ENCODE measurements at places on chromosomes 16 and 17. TPM values are rescaled to one million over a fixed set of nuclear protein-coding genes. Genes with fewer than 3 reads are reported as not detected.

Gene KRT28
- total RNA-seq: not detected

Gene EFCAB5
- 1.1 TPM for total RNA-seq

DNA sequence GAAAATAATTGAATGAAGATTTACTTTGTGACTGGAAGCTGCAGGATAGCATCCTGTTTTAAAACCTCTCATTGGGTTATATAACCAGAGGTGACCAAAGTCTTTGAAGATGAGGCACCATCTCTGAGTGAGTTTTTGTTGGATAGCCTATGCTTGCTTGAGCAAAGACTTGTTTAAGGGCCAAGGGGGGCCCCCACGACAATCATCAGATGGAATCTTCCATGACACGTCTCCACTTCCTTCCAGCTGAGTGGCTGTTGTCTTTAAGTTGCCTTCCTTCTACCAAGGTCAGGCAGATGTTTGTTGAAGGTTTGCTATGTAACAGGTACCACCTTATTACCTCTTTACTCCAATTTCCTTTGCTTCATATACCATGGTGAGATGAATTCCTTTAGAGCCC is 188.8 kb downstream of the PRKCA start:
- peak; percentile 41 for DNase-seq

Gene E4F1
- 24.1 TPM for total RNA-seq

Gene TBC1D3G
- not detected for total RNA-seq

Gene VWA3A
- 0.22 TPM for total RNA-seq

DNA sequence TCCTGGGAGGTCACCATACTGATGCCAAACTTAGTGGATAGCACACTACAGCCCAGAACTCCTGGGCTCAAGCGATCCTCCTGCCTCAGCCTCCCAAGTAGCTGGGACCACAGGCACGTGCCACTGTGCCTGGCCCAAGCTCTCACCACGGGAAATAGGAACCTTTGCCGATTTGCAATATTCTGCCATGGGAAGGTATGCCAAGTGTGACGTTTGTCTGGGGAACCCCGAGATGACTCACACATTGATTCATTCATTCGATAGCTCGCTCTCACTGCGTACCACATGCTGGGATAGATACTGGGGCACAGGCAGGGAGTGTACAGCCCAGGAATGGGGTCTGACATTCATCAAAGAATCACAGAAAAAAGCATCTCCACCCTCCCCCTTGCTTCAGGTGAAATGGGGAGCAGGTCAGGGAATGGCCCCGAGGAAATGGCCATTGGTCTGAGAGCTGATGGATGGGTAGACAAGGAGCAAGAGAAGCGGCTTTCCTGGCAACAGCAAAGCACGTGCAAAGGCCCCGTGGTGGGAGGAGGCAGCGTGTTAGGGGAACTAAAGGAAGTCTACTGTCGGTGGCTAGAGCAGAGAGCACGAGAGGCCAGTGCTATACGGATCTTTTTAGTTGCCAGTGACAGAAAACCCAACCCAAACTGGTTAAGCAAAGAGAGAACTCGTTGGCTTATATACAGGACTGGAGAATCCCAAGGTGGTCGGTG is 44.1 kb downstream of the DNAH17 start:
- no peak for DNase-seq

DNA sequence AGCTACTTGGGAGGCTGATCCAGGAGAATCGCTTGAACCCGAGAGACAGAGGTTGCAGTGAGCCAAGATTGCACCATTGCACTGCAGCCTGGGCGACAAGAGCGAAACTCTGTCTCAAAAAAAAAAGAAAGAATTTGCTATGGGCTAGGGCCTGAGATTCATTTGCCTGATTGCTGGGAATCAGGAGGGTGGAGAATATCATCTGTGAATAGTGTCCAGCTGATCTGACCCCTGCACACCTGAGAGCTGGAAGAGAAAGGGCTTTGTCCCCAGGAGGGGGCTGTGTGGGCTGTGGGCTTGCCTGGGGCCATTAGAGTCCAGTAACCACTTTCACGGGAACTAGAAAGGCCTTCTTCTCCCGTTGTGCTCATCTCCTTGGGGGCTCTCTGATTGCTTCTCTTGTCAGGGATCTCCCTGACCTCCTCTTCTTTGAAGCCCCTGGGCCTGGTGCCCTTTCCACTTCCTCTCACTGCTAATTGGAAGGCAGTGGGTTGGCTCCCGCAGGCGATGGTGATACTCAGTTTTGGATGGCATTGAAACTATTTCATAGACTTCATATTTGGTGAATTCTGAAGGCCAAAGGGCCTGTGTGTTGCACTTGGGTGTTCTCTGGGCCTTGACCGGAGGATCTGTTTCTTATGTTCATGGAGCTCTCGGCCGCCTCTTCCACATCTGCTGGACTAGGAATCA is 66.1 kb upstream of the NFAT5 start:
- DNase-seq: no peak

GRCh38 chr16:68448360-68448970 is at the start of gene SMPD3:
TSS of gene SMPD3 (minus strand) at chr16:68448508. CDS start at chr16:68372181, 76,327 bp downstream.
- DNase-seq: peak; percentile 98

DNA sequence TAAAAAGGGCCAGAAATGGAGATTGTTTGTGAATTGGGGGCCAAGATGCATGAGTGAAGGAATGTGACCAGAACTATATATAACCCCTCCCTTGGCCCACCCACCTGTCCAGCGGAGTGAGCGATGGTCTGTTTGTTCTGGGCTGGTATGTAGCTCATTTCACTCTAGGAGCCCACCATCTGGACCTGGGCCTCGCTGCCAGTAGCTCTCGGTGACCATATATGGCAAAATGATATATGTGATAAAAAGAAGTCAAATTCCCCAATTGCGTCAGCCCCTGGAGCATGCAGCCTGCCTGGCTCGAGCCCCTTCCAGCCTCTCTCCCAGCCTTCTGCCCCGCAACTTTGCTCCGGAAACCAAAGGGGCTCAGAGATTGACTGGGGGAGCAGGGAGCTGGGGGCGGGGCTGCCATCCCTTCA is 47.3 kb downstream of the CCDC42 start:
- DNase-seq: no peak

DNA sequence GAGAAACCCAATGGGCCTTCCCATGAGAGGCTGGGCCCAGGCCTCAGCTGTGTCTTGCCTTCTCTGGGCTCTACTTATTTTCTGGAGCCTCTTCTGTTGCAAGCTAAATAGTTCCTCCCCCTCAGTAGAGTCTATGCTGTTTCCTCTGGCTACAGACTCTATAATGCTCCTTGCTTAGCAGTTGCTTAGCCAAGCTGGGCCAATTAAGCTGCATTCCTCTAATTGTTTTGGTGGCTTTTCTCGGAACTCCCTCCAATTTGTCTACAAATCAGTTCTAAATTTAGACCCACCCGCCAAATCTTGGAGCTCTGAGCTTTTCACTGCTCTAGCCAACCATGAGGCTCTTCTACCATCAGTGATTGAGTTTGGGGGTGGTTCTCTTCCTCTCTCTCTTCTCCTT is 302.7 kb upstream of the ASIC2 start:
- no peak for DNase-seq

DNA sequence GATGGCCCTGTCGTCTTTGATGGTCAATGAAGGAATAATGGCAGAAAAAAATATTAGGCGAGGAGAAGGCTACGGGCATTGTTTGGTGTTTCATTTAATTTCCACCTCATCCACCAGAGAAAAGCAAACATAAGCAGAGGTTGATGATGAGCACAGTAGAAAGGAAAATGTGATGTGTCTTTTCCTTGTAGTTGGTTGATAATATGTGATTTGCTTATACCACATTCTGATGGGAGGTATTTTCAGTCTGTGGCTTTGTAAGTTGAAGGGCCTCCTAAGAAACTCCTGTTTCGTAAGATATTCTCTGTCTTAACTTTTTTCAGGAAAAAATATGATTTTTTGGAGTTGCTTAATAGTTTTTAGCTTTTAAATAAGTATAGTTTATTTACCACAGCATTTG is 215.7 kb downstream of the PRKCA start:
- no peak for DNase-seq

DNA sequence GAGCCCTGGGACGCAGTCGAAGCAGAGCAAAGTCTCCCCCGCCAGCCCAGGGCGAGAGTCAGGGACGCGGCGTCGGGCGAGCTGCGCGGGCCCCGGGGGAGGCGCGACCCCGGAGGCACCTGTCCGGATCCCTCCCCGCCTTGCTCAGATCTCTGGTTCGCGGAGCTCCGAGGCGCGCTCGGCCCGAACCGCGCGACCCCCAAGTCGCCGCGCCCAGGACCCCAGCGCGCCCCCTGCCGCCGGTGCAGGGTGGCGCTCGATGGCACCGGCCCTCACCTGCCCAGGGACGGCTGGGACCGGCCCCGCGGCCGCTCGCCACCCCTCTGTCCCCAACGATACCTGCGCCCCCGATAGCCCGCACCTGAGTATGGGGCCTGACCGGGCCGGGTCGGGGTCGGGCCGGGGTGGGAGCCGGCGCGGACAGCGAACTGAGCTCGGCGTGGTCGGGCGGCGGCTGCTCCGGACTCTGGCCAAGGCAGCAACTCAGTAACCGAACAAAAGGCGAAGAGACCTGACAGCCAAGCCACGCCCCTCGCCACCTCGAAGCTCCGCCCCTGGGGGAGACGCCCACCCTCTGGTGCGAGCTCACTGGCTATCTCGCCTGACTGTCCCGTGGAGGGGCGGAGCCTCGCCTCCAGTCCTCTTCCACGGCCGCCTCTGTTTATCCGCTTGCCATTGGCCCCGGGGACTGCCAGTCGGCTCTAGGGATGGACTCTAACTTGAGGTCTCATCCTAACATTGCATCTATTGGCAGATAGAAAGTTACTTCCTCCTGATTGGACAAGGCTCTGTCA is at the start of gene JUP:
Gene JUP, minus strand, starts transcription at position 485 of the 794 bp plus-strand sequence. CDS start 14,857 bp downstream, outside the sequence.
- peak; percentile 93 for DNase-seq

GRCh38 chr16:86455116-86455515 is 55.2 kb upstream of the FOXF1 start:
- DNase-seq: no peak

- DNase-seq: peak; percentile 36
These were observed 199.1 kb upstream of the GSE1 start for GRCh38 chr16:85413691-85414663.

Gene FOXF1
- total RNA-seq: not detected

DNA sequence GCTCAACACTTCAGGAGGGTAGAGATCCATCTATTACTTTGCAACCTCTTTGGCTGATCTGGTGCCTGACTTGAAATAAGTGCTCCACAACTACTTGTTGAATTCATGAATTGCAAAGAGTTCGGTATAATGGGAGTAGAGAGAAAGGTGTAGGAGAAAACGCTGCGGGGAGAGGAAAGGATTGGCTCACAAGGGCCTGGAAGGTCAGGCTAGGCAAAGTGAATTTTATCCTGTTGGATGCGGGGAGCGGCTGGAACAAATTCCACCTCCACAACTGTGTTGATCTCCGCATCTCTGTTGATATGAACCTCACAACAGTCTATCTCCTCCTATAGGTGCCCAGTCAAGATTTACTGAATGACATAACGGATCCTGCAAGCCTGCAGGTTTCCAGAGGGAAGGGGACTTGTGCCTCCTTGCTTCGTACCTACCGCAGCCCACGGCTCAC is 684 bp downstream of the SLX4 start:
- DNase-seq: no peak

DNA sequence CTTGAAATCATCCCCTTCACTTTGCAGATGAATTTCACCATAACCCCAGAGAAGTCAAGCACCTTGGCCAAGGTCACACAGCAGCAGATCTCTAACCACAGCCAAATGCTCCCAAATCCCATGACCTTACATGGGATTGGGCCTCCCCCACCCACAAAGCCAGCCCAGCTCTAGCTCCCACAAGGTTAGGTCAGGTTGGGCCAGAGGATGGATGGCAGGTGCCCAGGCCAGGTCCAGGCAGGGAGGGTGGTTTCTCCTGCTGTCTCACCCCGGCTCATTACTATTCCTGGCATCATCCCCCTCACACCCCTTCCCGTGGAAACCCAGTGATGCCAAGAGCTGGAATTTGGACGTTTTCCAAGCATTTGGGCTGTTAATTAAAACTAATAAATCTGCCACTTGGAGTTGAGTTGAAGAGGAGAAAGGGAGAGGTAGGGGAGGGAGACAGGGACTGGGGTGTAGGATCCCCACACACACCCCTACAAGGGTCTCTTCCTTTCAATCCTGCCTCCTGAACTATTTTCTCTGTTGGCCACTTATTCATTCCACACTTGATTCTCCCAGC is 181.6 kb downstream of the TMEM132E start:
- no peak for DNase-seq

Gene TENT4B
- total RNA-seq: 18.6 TPM

DNA sequence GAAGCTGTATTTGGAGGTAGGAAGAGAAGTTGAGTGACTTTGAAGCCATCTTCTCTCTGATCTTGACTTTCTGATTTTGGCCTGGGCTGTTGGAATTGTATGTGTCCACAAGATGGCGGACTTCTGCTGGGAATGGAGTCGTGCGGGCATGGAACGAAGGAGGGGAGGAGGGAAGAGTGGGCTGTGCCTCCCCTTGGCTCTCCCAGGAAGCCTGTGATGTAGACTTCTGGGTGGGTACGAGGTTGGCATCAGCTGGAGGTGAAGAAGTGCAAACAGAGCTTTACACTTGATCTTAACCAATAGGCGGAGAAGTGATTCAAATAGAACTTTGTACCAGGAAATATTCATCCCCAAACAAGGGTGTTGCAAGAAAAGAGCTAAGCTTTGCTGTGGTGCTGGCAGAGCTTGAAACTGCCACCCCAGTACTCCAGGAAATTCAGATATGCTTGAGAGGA is 7.4 kb upstream of the TMEM220 start:
- DNase-seq: peak; percentile 37

- DNase-seq: peak; percentile 40
These were observed 13.9 kb upstream of the KIFC3 start for GRCh38 chr16:57815987-57816745.

Gene CDH1
- total RNA-seq: 0.16 TPM

GRCh38 chr17:49130891-49131290 is 1.7 kb upstream of the B4GALNT2 start:
- DNase-seq: no peak

- peak; percentile 83 for DNase-seq
These were observed at the start of gene FAM171A2 for GRCh38 chr17:44363613-44364159. TSS of gene FAM171A2 (minus strand) at chr17:44363853. CDS start at chr17:44363714, 139 bp downstream.

DNA sequence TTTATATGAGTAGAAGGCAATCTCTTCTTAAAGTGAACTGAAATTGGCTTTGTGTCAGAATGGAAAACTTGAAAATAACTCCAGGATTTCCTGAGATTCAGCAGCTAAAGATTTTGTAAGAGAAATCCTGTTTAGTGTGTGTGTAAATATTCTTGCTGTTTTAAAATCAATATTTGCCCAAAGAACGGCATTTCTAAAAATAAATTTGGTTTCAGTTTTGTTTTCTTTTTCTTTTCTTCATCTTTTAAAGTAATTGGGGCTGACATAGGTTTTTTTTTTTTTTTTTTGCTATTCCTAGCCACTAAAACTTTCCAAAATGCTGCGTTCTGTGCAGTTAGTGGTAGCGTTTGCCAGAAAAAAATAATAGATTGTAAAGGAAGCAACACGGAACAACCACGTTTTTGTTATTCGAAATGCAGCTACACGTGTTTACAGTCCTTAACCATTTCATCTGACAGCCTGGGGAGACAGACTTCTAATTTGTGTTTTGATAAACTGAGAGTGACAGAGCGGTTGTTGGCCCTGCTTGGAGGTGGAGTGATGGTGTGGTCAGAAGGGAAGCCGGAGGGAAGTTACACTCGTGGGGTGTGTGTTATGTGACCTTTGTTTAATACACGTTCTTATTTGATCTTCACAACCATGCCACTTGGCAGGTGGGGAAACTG is 21.6 kb upstream of the SMPD3 start:
- DNase-seq: no peak

All from activated naive CD8-positive, alpha-beta T cell treated with anti-CD3 and anti-CD28 coated beads for 36 hours (primary cell).